ENCODE measurements at places on chromosomes 6 and 20. TPM values are rescaled to one million over a fixed set of nuclear protein-coding genes. Genes with fewer than 3 reads are reported as not detected.

Gene ZNF335
- total RNA-seq = 40.4 TPM

Gene OLIG3
- not detected for total RNA-seq

Gene UNC5CL
- total RNA-seq = 1.6 TPM

Gene FOXS1
- total RNA-seq = not detected

Gene LAMA4
- total RNA-seq = not detected

Gene AVP
- not detected for total RNA-seq

Gene DHX35
- total RNA-seq = 10.3 TPM

Gene FOXQ1
- total RNA-seq = not detected

Gene SLC16A10
- total RNA-seq = 3.2 TPM

Gene TRIM31
- total RNA-seq = not detected

- no peak for DNase-seq
- no peaks in the 10 kb centered on the region for H3K4me1 ChIP-seq
- H3K36me3 ChIP-seq = no peaks in the 10 kb centered on the region
Measured at GRCh38 chr20:58102744-58103516, 125.5 kb downstream of the ANKRD60 start.

- peak overlapping the region; percentile 78 for H3K27ac ChIP-seq
- H3K4me1 ChIP-seq = peaks cover 61% of the 10 kb centered on the region
- no peak for DNase-seq
- H3K4me3 ChIP-seq = peak overlapping the region; percentile 73
- peaks cover 27% of the 10 kb centered on the region for H3K27me3 ChIP-seq
Measured at GRCh38 chr6:46014511-46015118, 1.0 kb downstream of the CLIC5 start.

DNA sequence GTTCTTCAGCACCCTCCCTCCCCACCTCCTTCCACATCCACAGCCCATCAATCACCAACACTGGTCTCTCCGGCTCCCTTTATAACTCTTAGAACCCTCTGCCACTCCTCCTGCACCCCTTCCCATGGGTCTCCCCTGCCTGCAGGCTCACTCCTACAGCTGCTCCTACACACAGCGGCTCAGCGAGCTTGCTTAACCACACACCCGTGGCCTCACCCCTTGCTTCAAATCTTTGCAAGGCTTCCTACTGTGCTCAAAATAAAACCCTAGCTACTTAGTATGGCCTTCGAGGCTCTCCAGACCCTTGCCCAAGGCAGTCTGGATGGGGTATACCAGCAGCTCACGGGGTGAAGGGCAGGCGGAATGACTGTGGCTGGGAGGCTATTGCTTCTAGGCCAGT lies 63.7 kb downstream of the JPH2 start:
- peaks cover 15% of the 10 kb centered on the region for H3K27me3 ChIP-seq
- no peaks in the 10 kb centered on the region for H3K4me1 ChIP-seq
- no peak overlapping the region for H3K27ac ChIP-seq
- DNase-seq = no peak
- no peak overlapping the region for H3K4me3 ChIP-seq
- no peaks in the 10 kb centered on the region for H3K36me3 ChIP-seq

DNA sequence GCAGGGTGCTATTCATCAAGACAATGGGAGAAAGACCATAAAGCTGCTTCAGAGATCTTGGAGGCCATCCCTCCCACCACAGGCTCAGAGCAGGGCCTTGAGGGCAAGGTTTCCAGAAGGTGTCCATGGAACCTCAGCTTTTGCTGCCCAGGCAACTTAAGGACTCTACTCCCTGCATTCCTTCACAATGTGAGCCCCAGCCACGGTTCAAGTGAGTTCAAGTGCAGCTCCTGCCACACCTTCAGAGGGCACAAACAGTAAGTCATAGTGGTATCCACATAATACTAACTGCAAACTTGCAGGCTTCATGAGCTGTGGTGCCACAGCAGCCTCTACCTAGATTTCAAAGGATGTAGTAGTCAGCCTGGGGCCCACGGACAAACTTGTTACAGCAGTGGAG lies 144.0 kb upstream of the C6orf118 start:
- DNase-seq = no peak
- H3K27ac ChIP-seq = no peak overlapping the region
- no peaks in the 10 kb centered on the region for H3K27me3 ChIP-seq
- no peaks in the 10 kb centered on the region for H3K4me1 ChIP-seq

DNA sequence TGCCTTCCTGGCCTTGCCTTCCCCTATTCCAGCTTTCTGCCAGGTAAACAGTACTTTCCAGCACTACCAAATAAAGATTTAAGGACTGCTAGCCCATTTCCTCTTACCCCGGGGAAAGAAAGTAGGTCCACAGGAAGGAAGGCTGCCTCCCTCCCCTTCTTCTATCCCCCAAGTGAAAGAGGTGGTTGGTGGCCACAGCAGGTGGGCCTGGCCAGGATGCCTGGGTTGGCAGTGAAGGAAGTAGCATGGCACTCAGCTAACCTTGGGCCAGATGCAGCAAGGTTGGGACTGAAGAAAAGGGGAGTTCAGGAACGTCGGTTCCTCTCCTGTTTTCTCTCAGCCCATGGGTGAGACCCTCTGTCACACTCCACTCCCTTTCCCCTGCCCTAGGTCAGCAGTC lies 8.9 kb downstream of the NFKBIL1 start:
- peaks cover 64% of the 10 kb centered on the region for H3K4me1 ChIP-seq
- no peak for DNase-seq
- no peaks in the 10 kb centered on the region for H3K27me3 ChIP-seq
- peak overlapping the region; percentile 6 for H3K27ac ChIP-seq
- no peak overlapping the region for H3K4me3 ChIP-seq

DNA sequence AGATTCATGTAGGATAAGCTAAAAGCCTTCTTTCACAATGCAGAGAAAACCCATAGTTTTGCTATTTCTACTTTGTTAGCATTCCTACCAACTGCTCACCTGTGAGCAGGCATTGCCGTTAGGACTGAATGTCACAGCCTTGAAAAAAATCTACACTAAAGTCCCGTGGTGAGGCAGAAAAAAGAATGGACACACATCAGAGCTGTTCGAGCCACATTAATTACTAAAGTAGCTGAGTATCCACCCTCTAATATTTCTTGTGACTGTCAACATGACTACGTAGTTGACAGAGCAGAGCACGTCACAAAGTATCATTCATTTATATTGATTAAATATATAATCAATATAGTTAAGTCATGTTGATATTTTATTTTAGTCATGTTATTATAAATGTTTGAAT lies 10.1 kb downstream of the HDGFL1 start:
- H3K27me3 ChIP-seq = no peaks in the 10 kb centered on the region
- no peak for DNase-seq
- no peaks in the 10 kb centered on the region for H3K4me1 ChIP-seq
- H3K4me3 ChIP-seq = no peak overlapping the region
- H3K27ac ChIP-seq = no peak overlapping the region
- H3K36me3 ChIP-seq = no peaks in the 10 kb centered on the region

GRCh38 chr20:16007962-16008361 lies 565.3 kb downstream of the KIF16B start:
- no peak overlapping the region for H3K27ac ChIP-seq
- no peaks in the 10 kb centered on the region for H3K27me3 ChIP-seq
- H3K4me3 ChIP-seq = no peak overlapping the region
- DNase-seq = no peak
- no peaks in the 10 kb centered on the region for H3K36me3 ChIP-seq
- no peaks in the 10 kb centered on the region for H3K4me1 ChIP-seq

GRCh38 chr20:16580147-16580546 lies 6.9 kb upstream of the KIF16B start:
- no peaks in the 10 kb centered on the region for H3K36me3 ChIP-seq
- peaks cover 15% of the 10 kb centered on the region for H3K27me3 ChIP-seq
- H3K4me1 ChIP-seq = peaks cover 8% of the 10 kb centered on the region
- H3K4me3 ChIP-seq = no peak overlapping the region

GRCh38 chr6:19811397-19812079 lies 25.6 kb upstream of the ID4 start:
- H3K27me3 ChIP-seq = no peaks in the 10 kb centered on the region
- no peaks in the 10 kb centered on the region for H3K36me3 ChIP-seq
- H3K4me1 ChIP-seq = no peaks in the 10 kb centered on the region
- no peak overlapping the region for H3K27ac ChIP-seq
- no peak for DNase-seq
- no peak overlapping the region for H3K4me3 ChIP-seq

DNA sequence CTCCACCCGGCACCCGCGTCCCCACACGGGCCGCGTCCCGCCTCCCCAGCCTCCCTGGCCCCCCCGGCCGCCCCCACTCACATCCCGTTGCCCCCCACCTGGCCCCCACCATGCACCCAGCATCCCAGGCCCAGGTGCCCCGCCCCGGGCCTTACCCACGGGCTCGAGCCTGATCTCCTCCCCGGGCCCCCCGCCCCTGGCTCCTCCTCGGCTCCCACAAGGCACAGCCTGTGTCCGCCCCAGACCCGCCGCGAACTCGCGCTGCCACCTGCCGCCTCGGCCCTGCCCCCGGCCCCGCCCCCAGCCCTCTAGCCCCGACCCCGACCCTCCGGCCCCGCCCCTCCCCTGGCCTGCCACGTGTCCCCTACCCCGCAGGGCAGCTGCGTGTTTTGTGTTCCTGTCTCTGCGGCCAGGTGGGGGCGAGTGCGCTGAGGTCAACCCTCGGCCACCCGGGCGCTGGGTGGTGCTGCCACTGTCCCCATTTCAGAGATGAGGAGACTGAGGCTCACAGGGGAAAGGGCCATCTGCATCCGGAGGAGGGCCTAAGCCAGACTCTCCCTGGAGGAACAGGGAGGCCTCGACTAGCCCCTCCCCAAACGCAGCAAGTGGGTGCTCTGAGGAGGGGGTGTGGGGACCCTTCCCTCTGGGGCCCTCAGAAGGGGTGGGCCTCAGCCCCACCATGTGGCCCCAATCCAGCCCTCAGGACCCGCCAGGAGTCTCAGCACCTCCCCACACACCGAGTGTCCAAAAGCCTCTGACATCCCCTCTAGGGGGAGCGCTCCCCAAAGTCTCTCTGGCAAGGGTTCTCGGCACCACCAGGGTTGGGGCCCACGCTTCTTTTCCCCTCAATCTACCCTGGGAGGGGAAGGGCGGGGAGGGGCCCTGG lies 99.8 kb downstream of the TAF4 start:
- H3K4me3 ChIP-seq = no peak overlapping the region
- no peaks in the 10 kb centered on the region for H3K4me1 ChIP-seq
- H3K36me3 ChIP-seq = no peaks in the 10 kb centered on the region
- H3K27me3 ChIP-seq = peaks cover 15% of the 10 kb centered on the region
- no peak overlapping the region for H3K27ac ChIP-seq

GRCh38 chr20:61430228-61430624 lies 178.2 kb downstream of the CDH4 start:
- H3K27me3 ChIP-seq = no peaks in the 10 kb centered on the region
- no peak overlapping the region for H3K4me3 ChIP-seq
- no peaks in the 10 kb centered on the region for H3K36me3 ChIP-seq
- no peaks in the 10 kb centered on the region for H3K4me1 ChIP-seq
- DNase-seq = no peak

GRCh38 chr6:69370763-69371162 lies 426.0 kb downstream of the LMBRD1 start:
- H3K36me3 ChIP-seq = no peaks in the 10 kb centered on the region
- no peaks in the 10 kb centered on the region for H3K4me1 ChIP-seq
- H3K27ac ChIP-seq = no peak overlapping the region
- no peaks in the 10 kb centered on the region for H3K27me3 ChIP-seq
- no peak overlapping the region for H3K4me3 ChIP-seq
- DNase-seq = no peak

DNA sequence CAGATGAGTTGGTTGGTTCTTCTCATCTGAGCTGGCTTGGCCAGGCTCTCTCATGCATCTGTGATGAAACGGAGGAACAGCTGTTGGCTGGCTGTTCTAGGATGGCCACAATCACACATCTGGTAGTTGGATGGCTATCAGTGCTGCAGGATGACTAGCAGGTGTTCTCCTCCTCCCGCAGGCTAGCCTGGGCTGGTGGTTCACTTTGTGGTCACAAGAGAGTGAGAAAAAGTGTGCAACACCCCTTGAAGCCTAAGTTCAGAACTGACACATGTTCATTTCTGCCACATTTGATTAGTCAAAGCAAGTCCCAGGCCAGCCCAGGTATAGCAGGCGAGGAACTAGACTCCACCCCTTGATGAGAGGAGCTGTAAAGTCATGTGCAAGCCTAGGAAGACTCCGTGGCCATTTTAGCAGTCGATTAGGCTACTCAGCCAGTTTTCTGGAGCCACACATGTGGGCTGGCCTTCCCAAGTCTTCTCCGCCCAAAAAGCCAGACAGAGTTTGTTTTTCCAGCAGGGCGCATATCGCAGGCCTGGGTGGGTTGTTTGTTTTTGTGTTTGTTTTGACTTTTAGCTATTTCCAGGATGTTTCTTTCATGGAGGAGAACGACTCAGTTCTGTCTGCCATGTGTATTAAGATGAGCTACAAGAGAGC lies 120.8 kb downstream of the ISM1 start:
- no peak overlapping the region for H3K4me3 ChIP-seq
- no peak for DNase-seq
- no peaks in the 10 kb centered on the region for H3K27me3 ChIP-seq
- H3K4me1 ChIP-seq = no peaks in the 10 kb centered on the region

All from activated CD4-positive, alpha-beta T cell treated with anti-CD3 and anti-CD28 coated beads, Interleukin-2, amount 10 ng/mL, durations not matched to agents 7 days and 5 days (primary cell).